ENCODE measurements at places on chromosomes 2 and 18.

DNA sequence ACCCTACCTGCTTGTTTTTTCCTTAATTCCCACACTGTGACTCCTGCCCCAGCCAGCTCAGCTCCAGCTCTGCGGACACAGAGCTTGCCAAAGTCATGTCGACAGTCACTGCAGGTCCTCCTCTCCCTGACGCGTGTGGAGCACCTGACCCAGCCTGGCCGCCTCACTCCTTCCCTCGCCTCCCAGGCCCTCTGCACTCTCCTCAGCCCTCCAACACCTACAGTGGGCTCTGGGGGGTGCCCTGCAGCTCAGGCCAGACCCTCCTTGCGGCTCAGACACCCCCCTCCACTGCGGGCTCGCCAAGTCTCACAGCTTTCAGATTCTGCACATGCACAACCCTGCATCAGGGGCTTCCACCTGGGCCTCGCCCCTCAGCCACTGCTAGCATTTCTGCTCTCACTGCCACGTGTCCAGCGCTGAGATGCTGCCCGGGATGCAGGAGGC, 68.3 kb downstream of the NDUFA10 start:
- DNase-seq: no peak

DNA sequence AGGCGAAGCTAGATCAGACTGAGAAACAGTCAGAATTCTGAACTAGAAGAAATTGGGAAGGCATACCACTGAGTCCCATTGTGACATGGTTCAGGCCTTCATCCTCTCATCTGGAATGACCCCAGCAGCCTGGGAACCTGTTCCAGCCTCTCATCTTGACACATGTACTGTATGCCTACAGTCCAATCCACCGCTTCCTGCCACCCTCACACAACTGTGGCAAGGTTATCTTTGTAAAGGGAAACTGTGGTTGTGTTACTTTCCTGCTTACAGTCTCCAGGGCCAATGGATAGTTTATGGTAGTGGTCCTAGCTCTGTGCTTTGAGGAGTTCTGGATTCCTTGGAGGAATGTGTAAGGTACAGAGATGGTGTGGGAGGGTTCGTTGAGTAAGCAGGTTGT, 296.9 kb upstream of the TRIB2 start:
- no peak for DNase-seq

DNA sequence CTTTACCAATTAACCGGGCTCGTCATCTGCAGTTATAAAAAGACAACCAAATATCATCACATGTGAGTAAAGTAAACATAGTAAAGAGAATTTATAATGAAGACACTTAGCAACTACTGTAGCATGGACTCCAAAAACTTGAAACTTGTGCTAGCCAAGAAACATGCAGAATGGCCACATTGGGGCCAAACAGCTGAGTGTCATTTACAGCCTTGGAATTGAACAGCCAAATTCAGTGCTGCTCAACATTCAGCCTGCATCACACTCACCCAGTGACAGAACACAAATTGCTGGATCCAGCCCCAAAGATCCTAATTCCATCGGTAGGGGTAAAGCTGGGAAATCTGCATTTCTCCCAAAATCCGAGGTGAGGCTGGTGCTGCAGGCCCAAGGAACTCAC, 224.8 kb upstream of the GYPC start:
- DNase-seq: no peak

GRCh38 chr2:218748741-218749441, 33.1 kb upstream of the CYP27A1 start:
- no peak for DNase-seq

GRCh38 chr2:168231609-168232241, 15.7 kb downstream of the STK39 start:
- no peak for DNase-seq

GRCh38 chr2:43424262-43425207, 171.3 kb downstream of the THADA start:
- peak; percentile 56 for DNase-seq

- no peak for DNase-seq
Measured at GRCh38 chr2:219443016-219443696, 8.5 kb downstream of the SPEG start.
